ENCODE measurements at places on chromosomes 16 and 17.

DNA sequence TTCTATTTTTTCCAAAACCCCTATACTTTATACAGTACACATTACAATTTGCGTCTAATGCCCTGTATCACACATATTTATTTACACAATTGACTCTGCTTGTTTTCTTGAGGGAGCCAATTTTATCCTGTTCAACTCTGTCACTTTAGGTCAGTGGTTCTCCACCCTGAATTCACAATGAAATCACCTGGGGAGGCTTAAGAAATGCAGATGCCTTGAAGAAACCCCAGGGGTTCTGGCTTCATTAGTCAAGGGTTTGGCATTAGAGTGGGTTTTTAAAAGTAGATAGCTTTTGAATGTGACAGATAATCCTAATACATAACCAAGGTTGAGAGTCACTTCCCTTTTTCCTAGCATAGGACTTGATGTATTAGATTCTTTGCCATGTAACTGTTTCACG, 398.6 kb upstream of the ERCC4 start:
- DNase-seq: no peak

DNA sequence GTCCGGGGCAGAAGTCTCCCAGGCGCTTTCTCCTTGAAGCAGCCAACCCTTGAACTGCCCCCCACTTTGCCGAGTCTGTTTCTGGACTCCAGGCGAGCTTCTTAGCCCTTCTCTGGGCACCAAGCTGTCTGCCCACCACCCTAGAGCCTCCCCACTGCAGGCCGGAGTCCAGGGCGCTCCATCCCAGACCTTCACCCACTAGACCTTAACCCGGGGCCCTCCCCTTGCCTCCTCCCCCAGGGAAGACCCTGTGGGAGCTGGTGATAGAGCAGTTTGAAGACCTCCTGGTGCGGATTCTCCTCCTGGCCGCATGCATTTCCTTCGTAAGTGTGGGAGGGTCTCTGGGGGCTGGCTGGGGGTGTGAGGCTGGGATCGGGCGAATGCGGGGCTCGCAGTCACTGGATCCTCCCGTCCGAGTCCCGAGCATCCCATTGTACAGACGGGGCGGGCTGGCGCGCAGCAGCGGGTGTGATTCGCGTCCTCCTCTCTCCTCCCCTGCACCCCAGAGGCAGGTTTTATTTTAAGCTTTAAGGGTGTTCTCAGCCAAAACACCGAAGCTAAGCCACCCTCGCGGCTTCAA, 1.1 kb downstream of the ATP2A1 start:
- DNase-seq: no peak

DNA sequence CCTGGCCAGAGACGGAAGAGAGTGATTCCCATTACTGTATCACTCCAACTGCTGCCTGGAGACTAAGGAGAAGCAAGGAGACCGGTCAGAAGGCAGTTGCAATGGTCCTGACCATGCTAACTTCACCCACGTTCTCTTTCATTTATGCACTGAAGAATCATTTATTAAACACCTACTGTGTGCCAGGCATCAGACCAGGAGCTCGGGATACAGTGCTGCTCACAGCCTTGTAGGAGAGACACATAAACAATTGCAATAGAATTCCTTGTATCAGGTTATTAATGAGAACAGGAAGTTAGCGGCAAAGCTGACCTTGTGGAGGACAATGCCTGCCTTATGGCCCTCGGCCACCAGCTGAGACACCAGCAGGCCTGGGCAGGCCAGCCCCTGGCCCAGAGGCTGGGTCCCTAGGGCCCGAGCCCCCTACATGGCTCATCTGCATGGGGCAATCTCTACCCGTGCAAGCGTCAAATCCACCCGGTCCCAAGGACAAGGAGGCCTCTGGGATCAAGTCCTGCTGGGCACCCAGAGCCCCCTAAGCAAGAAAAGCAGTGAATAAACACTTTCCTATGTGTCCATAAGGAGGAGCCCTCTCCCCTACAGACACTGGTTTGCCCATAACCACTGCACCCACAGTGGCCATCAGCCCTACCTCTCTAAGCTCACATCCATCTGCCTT, 8.6 kb upstream of the ENPP7 start:
- DNase-seq: no peak

DNA sequence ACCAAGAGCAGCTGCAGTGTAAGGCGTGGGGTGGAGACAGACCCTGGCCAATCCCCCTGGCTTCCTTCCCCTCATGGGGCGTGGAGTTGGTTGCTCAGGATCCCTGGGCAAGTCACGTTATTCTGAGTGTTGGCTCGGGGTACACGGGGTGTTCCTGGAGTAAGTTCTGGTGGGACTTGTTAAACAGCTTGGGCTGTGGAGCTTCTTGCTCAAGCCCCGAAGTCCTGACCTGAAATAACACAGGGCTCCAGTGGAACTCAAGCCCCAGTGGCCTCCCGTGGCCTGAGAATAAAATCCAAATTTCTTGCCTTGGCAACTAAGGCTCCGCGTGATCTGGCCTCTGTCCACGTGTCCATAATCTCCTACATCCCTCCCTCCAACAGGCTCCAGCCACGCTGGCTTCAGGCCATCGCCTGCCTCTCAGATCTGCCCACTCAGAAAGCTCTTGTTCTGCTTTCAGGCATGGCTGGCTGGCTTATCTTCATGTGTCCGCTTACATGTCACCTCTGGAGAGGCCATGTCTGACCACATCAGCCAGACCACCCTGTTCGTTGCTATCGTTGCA, 49.3 kb upstream of the BCO1 start:
- DNase-seq: no peak

DNA sequence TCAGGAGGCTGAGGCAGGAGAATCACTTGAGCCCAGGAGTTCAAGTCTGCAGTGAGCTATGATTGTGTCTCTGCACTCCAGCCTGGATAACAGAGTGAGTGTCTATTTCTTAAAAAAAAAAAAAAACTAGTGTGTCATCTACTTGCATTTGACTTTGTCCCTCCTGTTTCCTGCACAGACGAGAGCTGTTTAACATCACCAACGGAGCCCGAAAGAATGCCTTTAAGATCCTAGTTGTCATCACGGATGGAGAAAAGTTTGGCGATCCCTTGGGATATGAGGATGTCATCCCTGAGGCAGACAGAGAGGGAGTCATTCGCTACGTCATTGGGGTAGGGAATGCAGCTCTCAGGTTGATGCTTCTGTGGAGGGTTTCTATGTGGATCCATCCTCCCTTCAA, 13.4 kb downstream of the ITGAM start:
- no peak for DNase-seq

GRCh38 chr17:82412535-82413520, 5.3 kb upstream of the HEXD start:
- no peak for DNase-seq

- DNase-seq: no peak
These were observed at the start of gene JPH3 for GRCh38 chr16:87602001-87602775. Gene JPH3, plus strand, starts transcription at chr16:87602508. Its CDS starts 639 bp downstream, at chr16:87603147.
